ENCODE measurements at places on chromosomes 5 and 9. TPM values are rescaled to one million over a fixed set of nuclear protein-coding genes. Genes with fewer than 3 reads are reported as not detected.

Gene HAPLN1
- 0.32 TPM for total RNA-seq

Gene PRLR
- total RNA-seq = not detected

Gene C9orf50
- total RNA-seq = not detected

Gene PAIP2
- 108 TPM for total RNA-seq

Gene TMEM215
- not detected for total RNA-seq

Gene AGXT2
- total RNA-seq = not detected

Gene AK8
- total RNA-seq = 0.92 TPM

Gene GPX8
- total RNA-seq = 54.7 TPM

Gene PCDHB9
- total RNA-seq = 5.6 TPM

Gene CDH6
- total RNA-seq = 4.1 TPM

Gene IL9
- not detected for total RNA-seq

Gene CSF2
- not detected for total RNA-seq

Gene SH3RF2
- total RNA-seq = 21.1 TPM

Gene SLC6A18
- not detected for total RNA-seq

Gene MAST4
- 4.7 TPM for total RNA-seq

Gene PIP5K1B
- not detected for total RNA-seq

Gene GLDC
- total RNA-seq = 0.32 TPM

Gene CDH10
- 1.4 TPM for total RNA-seq

Gene SLC6A19
- not detected for total RNA-seq

Gene PDE6A
- total RNA-seq = 0.39 TPM

Gene ADAMTS6
- total RNA-seq = 2.6 TPM

Gene INSL4
- total RNA-seq = not detected

Gene BTNL9
- total RNA-seq = not detected

Gene EFNA5
- 16.7 TPM for total RNA-seq

Gene F2RL1
- total RNA-seq = 0.39 TPM

Gene GFPT2
- total RNA-seq = 1.2 TPM
